Brain (organoid and tissue), 16 donors: ENCODE measurements at places on chromosomes 4 and X. TPM values are rescaled to one million over a fixed set of nuclear protein-coding genes. Genes with fewer than 3 reads are reported as not detected.

- no peak for DNase-seq
Observed at GRCh38 chr4:169238445-169238844, 32.3 kb downstream of the SH3RF1 start.

GRCh38 chrX:138006180-138006579, 440.3 kb downstream of the ZIC3 start:
- DNase-seq, result peak; percentile 19

GRCh38 chrX:76996641-76997040, 450.5 kb upstream of the FGF16 start:
- DNase-seq, result no peak

- peak; percentile 93 for DNase-seq
Observed at GRCh38 chr4:10104211-10104990, 12.2 kb downstream of the WDR1 start.

DNA sequence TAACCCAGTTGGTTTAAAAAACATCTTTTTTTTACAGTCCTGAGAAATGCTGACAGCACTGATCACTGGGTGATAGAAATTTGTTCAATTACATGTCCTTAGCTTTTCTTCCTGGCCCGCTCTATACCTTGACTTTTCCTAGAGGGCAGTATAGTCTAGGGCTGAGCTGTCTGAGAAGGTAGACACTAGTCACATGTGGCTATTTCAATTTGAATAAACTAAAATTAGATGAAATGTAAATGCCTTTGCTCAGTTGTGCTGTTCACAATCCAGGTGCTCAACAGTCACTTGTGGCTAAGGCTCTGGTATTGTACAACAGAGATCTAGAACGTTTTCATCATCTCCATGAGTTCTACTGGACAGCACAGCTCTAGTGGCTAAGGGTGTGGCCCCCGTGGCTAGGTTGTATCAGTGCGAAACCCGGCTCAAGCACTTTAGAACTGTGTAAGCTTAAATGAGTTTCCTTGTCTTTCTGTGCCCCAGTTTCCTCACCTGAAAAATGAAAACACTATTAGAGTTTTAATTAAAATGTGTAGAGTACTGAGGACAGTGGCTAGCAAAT, 111.6 kb upstream of the WDR17 start:
- no peak for DNase-seq

GRCh38 chr4:158319880-158320279, 109.6 kb downstream of the TMEM144 start:
- no peak for DNase-seq

DNA sequence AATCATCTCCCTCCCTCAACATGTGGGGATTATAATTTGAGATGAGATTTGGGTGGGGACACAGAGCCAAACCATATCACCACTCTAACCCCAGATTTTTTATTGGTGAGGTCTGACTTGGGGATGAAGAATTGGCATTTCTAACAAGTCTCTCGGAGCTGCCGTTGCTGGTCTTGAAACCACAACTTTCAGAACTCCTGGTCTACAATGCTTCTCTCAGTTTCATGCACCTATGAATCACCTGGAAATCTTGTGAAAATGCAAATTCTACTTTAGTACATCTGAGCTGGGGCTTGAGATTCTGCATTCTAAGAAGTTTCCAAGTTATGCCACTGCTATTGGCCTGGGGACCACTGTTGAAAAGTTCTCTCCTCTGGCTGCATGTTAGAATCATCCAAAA, 78.6 kb downstream of the PALLD start:
- no peak for DNase-seq

GRCh38 chr4:38618505-38618904, 45.5 kb upstream of the KLF3 start:
- no peak for DNase-seq

- no peak for DNase-seq
Observed at GRCh38 chrX:24465532-24465865, 413 bp downstream of the PDK3 start.

- DNase-seq, result no peak
Observed at GRCh38 chr4:182142176-182143085, 100.8 kb upstream of the TENM3 start.

- no peak for DNase-seq
Observed at GRCh38 chr4:86338989-86339388, 20.9 kb downstream of the MAPK10 start.

DNA sequence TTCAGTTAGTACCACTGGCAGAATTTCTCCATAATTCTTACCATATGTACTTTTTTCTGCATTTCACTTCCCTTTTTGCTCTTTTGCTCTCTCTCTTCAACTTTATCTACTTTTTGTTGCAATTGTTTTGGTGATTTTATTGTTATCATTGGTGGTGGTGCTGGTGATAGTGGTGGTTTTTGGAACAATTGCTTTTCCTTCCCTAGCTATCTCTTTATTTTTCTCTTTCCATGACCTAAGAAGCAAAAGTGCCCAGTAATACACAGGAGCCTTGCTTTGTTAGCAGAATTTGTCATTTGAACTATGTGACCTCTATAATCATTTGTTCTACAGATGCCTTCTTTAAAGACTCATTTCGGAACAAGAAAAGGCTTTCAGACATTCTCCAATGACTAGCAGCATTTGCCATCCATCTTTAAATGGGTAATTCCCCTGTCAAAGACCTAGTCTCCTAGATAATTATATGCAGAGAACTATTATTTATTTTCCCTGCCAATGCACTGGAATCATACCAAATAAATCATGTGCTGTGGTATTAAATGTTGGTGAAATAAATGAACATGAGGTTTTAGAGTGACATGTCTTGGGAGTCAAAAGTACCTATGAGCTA, 154.5 kb downstream of the GASK1B start:
- no peak for DNase-seq

- peak; percentile 84 for DNase-seq
Observed at GRCh38 chr4:98937986-98938720, 9.2 kb upstream of the EIF4E start.

- no peak for DNase-seq
Observed at GRCh38 chrX:128518508-128518907, 466.3 kb upstream of the ACTRT1 start.

GRCh38 chrX:134026565-134027311, 41.3 kb upstream of the GPC3 start:
- DNase-seq, result peak; percentile 37

DNA sequence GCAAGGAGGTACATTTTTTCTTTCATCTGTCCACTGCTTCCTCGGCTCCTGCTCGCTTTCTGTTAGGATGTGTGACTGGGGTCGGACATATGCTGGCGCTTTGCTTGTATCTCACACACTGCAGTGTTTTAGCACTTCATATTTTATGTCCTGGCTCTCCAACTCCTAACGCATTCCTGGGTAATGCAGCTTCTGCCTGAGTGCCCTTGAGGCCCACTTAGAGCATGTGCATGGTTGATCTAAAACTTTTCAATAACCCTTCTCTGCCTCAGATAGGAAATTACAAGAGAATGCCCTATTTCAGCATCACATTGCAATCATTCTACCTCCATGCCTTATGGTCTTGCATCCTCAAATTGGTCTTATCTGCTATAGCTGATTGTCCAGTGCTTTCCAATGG, 65.3 kb downstream of the NEIL3 start:
- DNase-seq, result peak; percentile 46

GRCh38 chr4:140188975-140189374, 35.0 kb upstream of the MAML3 start:
- DNase-seq, result no peak

DNA sequence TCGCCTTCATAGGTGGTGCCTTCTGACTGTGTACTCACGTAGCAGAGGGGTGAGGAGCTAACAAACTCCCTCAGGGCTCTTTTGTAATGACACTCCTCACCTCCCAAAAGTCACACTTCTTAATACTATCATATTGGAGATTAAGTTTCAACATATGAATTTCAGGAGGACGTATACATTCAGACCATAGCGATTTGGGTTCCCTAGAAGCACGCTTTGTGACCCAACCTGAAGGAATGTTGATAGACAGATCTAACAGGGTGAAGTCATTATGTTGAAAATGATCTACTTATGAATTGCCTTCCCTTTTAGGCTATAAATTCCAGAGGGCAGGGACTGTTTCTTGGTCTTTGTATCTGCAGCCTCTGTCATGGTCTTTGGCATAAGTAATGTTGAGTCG, 3.2 kb upstream of the KLHL34 start:
- DNase-seq, result no peak

GRCh38 chrX:143287236-143287635, 230.0 kb downstream of the SPANXN3 start:
- DNase-seq, result no peak

DNA sequence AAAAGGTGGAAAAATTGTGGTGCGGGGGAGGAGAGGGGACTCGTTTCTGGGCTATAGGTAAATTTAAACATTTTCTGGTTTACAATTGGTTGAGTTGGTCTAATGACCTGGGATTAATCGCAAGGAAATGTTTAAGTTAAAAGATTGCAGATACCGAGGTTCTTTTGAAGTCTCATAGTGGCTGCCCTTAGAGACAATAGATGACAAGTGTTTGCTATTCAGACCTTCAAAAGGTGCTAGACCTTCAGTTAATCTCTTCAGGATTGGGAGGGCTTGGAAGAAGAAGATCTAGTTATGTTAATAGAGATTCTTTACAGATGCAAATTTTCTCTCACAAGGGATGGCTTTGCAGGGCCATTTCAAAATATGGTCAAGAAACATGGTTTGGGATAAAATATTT, 2286.1 kb upstream of the AGA start:
- no peak for DNase-seq

DNA sequence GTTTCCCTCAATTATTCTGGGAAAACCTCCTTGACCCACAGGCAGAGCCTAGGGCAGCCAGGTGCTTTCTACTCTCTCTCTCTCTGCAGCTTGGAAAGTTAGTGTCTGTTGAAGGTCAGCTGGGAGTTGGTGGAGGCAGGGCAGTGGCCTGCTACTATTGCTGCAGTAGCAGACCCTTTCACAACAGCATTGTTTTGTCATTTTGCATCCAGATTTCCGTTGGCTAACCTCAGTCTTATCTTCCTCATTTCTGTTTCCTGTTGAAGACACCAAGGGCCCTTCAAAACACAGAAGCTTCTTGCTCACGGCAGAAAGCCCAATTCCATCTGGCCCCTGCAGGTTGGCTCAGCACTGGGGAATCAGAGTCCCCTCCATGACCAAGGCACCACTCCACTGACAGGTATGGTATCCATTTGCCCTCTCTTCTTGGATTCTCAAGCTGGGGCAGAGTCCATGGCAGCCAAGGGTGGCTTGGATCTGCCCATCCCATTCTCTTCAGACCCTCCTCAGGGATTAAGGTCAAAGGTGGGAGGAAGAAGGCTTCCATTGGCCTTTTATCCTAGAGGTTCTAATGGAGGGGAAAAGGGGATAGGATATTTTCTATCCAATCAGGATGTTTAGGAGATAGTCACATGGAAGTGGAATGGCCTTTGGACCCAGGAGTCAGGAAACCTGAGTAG, 24.6 kb downstream of the VSIG4 start:
- no peak for DNase-seq

DNA sequence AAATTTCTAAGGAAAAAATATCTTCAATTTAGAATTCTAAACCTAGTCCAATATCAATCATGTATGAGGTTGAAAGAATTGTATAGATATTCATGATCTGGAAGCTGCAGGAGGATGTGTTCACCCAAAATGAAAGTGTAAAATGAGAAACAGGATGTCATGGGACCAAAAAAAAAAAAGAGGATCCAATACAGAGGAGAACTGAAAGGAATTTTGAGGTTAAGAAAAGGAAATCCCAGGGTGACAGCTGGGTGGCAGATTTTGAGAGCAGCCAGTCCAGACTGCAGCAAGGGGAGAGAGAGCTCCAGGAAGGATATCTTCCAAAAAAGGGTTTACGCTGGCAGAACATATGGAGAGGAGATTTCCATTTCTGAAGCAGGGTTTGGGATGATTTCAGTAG, 38.9 kb downstream of the TLR10 start:
- no peak for DNase-seq

GRCh38 chr4:172619218-172619617, 549.4 kb upstream of the GALNT7 start:
- no peak for DNase-seq

DNA sequence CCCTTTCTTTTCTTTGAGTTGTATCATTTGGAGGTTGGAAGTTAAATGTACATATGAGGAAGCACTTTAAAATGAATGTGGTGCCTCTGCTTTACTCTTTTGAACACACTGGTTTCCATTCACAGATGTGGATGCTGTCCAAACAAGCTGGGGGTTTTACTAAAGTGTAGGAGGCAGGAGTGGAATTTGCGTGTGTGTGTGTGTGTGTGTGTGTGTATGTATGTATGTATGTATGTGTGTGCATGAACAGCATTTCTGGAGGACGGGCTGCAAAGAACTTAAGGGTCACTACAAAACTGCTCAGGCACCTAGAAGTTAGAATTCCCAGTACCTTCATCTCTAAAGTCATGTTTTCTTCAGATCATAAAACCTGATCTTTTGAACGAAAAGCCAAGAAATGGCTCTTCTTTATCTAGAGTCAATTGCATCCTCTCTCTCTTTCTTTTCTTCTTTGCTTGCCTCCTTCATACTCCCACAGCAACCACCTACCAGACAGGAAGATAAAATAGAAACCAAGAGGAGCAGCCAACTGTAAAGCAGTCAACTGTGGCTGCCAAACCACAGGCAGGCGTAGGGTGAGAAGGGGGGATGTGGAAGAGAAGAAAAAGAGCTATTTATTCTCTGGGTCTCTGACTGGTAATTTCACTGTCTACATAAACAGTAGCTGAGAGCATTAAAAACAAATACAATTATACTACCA, 177.0 kb upstream of the RASGEF1B start:
- DNase-seq, result no peak

- DNase-seq, result no peak
Observed at GRCh38 chr4:88599714-88600113, 7.4 kb downstream of the HERC3 start.

NUDT9 gene
- 24.9 TPM for polyA plus RNA-seq

GRPEL1 gene
- polyA plus RNA-seq, result 34.2 TPM

UGT2B17 gene
- not detected for polyA plus RNA-seq

TLL1 gene
- 0.29 TPM for polyA plus RNA-seq

XG gene
- polyA plus RNA-seq, result not detected

TMSB15C gene
- polyA plus RNA-seq, result 3.7 TPM

NSDHL gene
- 33.7 TPM for polyA plus RNA-seq

PNMA6F gene
- 1.1 TPM for polyA plus RNA-seq

RNF128 gene
- polyA plus RNA-seq, result 0.51 TPM

MAGEB10 gene
- not detected for polyA plus RNA-seq

SOX3 gene
- 0.39 TPM for polyA plus RNA-seq

ADGRL3 gene
- polyA plus RNA-seq, result 10.6 TPM

ATP8A1 gene
- polyA plus RNA-seq, result 13.6 TPM

FAM149A gene
- polyA plus RNA-seq, result 8.6 TPM

PPARGC1A gene
- polyA plus RNA-seq, result 2.6 TPM

NPY2R gene
- polyA plus RNA-seq, result 0.20 TPM

SHROOM3 gene
- polyA plus RNA-seq, result 30.9 TPM

MND1 gene
- polyA plus RNA-seq, result 3.0 TPM

MCF2 gene
- polyA plus RNA-seq, result 0.54 TPM

RAB41 gene
- not detected for polyA plus RNA-seq

CNGA1 gene
- polyA plus RNA-seq, result not detected
